ENCODE measurements at places on chromosomes 11 and 22.

- DNase-seq: no peak
Measured at GRCh38 chr11:85813721-85814120, 2.8 kb upstream of the SYTL2 start.

DNA sequence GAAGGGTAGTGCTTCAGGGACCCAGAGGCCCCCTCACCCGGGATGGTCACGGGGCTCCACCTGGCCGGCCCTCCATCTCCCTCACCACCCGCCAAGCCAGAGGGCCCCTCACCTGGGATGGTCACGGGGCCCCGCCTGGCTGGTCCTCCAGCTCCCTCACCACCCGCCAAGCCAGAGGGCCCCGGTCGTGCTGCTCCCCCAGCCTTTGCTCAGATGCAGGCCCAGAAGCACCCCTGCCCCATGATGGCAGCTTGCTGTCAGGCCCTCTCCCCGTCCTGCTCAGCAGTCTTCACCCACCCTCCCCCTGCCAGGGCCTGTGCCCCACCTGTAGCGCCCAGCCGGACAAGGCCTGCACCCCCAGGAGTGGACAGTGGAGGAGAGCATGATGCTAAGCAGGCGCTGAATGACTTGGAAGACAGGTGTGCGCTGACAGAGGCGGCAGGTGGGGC, 7.3 kb downstream of the DENND6B start:
- DNase-seq: no peak

DNA sequence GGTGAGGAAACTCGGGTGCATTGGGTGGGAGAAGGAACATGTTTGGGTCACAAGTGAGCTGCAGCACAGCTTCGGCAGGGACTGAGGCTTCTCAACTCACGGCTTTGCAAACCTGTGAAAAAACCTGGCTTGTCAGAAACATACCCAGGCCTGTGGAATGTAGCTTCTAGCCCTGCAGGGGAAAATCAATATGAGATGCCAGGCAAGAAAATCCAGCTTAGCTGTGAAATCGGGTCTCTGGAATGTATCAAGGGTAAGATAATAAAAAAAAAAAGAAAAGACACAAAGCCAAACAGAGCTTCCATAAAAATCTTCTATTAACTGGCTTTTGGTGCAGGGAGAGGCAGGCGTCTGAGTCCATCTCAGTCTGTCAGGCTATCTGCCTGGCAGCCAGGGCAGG, 28.5 kb downstream of the UQCR10 start:
- no peak for DNase-seq

DNA sequence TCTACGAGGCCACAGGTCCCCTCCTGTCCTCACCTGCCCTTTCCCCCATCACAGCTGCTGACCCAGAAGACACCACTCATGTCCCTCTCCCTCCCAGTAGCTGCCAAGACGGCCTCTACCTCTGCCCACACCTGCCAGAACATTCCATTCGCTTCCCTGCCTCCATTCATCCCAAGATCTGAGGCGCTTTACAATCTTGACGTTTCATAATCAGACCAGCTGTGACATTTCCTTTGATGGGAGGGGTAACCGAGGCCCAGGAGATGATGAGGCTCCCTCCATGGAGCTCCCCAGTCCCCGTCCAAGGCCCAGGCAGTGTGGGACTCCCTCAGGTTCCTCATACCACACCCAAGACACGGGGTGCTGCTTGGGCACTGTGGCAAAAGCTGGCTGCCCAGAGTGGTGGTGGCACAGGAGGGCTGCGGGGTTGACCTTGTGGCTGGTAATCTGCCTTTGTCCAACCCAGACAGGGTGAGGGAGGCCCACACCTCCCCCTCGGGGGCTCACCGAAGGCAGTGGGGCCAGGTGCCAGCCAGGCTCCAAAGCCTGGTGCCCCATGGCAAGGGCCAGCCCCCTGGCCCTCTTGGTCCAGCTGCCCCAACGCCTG, 17.3 kb downstream of the PHLDA2 start:
- no peak for DNase-seq

DNA sequence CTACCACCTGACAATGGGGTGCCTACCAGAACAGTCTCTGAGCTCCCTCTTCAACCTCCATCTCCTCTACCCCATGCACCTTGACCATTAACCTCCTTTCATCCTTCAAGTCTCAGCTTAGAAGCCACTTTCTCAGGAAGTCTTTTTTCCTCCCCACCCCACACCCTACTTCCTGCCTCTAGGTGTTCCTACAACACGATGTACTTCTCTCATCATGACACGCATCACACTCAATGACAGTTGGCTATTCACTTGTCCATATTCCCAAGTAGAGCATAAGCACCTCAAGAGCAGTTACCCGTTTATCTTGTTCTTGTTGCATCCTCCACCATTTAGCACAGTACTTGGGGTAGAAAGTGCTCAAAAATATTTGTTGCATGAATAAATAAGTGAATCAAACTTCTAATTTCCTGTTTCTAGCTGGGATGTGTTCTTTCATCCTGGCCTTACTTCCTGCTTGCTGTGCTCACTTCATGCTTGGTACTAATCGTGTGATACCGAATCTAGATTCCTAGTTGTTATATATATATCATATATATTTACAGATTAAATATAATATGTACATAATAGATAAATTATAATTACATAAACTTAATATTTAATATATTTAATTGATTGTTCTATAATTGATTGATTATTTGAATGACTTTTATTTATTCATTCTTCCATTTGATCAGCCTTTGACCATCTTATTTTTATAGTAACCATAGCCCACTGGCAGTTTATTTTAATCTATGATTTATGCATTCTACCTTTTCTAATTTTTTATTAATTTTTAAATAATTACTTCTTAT, 177.5 kb upstream of the TMEM45B start:
- no peak for DNase-seq
